ENCODE measurements at places on chromosomes 2 and 18.

- DNase-seq = no peak
Measured at GRCh38 chr2:45275242-45275805, 266.1 kb upstream of the SIX2 start.

DNA sequence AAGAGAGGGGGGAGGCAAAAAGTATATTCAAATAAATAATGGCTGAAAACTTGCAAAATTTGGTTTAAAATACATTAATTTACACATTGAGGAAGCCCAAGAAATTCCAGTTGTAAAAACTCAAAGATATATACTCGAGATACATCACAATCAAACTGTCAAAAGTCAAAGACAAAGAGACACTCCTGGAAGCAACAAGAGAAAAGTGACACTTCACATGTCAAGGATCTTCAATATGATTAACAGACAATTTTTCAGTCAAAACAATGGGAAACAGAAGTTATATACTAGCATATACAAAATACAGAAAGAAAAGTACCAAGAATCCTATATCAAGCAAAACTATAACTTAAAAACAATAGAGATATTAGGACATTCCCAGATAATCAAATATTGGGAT, 170.2 kb downstream of the CCDC178 start:
- no peak for DNase-seq

DNA sequence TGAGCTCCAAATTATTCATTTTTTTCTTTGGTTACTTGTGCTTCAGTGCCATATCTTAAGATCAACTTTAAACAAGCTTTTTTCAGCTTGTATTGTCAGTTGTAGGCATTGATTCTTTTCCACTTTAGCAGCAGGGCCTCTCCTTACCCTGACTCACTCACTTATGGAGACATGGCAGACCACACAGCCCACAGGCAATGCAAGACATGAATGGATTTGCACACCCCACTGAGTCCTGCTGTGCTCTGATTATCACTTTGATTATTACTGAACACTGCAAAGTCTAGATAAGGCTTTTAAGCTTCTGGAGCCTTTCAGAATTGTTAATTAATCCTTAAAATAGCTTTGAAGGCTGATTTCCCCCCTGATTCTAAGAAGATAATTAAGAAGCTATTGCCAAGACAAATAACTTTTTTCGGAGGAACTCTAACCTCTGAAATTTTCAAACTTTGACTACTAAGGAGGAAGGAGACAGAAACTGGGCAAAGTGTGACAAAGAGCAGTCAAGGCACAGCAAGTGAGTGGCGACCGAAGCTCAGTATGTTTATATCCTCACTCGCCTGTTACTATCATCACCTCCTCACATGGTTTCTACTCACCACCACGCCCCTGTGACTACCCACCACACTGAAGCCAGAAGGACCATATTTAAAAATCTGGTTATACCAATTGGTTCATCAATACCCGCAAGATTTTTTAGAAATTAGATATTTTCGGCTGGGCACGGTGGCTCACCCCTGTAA, 43.3 kb downstream of the CACNB4 start:
- DNase-seq = no peak

DNA sequence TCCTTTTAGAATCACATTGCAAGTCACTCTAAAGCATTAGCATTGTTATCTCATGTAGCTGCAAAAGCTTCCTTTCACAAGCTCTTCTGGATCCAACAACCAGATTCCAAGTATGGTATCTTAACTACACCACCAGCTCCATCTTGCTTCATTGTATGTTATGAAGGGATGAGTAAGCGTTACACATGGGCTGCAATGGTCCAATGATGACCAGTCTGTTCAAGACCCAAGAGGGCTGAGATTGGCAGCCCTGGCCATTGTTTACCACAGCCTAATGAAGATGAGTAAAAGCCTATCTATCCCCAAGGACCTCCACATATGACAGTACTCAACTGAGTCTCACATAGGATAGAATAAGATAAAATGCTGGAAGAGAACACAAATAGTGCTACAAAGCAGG, 6.3 kb downstream of the CFLAR start:
- DNase-seq = no peak

GRCh38 chr2:234156326-234156725, 105.8 kb downstream of the SPP2 start:
- no peak for DNase-seq

GRCh38 chr2:63189026-63189425, 138.4 kb downstream of the OTX1 start:
- no peak for DNase-seq

GRCh38 chr2:197075754-197076337, 149.3 kb upstream of the PGAP1 start:
- no peak for DNase-seq

GRCh38 chr2:44596537-44597320, 235.0 kb downstream of the CAMKMT start:
- no peak for DNase-seq

DNA sequence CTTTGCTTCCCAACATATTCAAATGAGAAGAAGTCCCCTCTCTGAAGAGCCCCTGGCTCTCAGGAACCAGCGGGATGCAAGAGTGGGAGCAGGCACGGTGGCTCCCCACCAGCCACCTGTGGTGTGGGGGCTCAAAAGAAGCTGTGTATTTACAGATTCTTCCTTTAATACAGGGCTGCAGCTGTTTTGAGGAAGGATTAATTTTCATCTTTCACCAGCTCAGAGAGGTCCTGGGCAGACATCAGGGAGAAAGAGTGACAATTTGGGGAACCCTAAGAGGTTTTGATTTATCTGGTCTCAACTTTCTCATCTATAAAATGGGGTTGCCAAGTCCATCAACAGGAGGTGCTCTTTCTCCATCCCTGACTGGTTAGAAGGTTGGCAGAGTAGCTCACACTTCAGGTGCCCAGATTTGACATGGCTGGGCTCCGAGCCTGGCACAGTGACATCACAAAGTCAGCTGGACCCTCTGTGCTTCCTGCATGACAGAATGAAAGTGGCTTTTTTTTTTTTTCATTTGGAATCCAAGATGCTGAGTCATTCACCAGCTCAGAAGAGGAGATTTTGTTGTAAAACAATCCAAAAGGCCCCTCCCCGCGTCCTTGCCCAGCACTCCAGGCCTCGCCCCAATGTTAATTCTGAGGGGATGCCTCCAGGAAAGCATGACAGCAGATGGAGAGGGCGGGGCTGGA, 15.5 kb upstream of the SIX2 start:
- DNase-seq = no peak

- no peak for DNase-seq
Measured at GRCh38 chr2:70835643-70836042, at the start of gene CD207. Gene CD207 (minus strand): TSS chr2:70835816. CDS start chr2:70835776, 40 bp downstream.

DNA sequence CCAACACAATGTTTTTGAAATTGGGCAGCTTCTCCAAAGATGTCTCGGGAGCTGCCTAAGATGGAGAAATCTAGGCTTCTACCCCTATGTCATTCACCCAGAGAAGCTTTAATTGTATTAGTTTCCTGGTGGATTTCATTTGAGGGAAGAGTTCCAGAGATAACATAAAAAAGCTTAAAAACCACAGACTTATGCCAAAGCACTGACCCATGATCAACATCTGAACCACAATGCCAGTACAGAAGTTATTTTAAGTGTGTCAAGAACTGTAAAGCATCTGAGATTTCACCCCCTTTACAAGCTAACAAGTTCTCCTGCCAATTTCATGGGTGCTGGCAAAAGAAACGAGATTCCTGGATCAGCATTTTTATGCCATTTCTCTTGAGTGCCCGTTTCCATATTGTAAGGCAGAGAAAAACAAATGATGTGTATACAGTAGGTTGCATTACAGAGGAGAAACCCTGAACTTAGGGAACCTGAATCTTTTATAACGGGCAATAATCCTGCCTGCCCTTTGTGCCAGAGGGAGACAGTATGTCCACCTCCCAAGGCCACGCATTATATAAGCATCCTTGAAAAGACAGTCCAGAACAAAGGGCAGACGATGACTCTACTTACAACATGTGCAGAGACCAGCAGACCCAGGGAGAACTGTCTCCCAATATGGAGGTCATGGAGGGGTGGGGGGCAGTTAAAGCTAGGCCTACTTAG, 44.1 kb downstream of the MREG start:
- no peak for DNase-seq

- DNase-seq = no peak
Measured at GRCh38 chr2:233210843-233211547, 40.5 kb upstream of the ATG16L1 start.

DNA sequence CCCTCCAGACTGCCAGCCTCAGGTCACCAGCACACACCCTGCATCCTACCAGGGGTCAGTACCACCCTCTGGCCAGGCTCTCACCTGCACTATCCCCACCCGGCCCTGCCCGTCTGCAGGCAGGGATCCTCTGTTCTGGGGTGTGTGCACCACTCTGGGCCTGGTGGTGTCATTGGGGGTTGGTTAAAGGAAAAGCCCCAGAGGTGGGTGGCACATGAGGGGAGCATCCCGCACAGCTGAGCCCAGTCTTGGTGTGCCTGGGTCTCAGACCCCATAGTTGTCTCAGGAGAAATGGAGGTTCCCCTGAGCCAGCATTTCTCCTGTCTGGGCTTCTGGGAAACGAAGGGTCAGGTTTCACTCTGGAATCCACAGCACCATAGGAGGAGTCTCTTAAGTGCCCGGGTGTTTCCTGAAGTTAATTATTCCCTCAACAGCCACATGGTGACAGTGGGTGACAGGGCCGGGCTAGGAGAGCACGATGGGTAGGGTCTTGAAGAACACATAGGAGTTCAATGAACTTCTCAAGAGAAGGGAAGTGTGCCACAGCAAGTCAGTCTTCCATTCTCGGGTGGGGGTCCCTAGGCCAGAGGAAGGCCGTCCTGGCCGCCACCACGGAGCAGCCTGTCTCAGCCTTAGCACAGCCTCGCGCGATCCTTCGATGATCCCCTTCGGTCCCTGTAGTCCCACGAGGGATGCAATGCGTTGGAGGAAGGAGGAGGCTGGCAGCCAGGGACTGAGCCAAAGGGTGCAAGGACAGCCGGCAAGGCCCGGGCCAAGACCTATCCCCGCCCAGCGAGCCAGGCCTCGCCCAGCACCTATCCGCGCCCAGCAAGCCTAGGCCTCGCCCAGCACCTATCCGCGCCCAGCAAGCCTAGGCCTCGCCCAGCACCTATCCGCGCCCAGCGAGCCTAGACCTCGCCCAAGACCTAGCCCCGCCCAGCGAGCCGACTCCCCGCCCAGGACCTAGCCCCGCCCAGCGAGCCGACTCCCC, 1.1 kb upstream of the FARP2 start:
- DNase-seq = peak; percentile 23

DNA sequence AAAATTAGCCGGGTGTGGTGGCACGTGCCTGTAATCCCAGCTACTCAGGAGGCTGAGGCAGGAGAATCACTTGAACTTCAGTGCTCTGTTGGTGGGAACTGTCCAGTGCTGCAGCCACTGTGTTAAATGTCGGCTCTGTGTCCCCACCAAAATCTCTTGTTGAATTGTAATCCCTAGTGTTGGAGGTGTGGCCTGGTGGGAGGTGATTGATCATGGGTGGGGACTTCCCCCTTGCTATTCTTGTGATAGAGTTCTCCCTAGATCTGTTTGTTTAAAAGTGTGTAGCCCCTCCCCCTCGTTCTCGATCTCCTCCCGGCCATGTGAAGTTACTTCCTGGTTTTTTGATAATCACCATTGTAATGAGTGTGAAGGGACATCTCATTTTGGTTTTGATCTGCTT, 9.8 kb upstream of the RPL31 start:
- no peak for DNase-seq

- DNase-seq = no peak
Measured at GRCh38 chr2:45585267-45585861, 25.7 kb downstream of the SRBD1 start.

DNA sequence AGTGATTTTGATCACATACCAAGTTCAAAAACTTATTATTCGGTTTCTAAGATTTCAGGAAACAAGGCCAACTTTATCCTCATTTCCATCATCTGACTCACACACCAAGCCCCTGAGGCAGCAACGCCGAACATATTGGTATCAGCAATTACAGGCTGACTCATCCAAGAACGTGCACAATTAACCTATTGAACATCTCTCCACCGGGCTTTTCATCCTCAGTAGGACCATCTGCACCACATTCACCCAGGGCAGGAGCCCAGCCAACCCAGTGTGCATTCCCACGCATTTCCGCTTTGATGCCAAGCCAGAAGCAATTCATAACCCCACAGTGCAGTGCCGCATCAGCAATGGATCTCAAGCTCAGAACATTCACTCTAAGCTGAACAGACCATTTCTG, 52.9 kb downstream of the SCG2 start:
- no peak for DNase-seq
